Hematopoietic multipotent progenitor cell treated with erythropoietin and hydrocortisone succinate and interleukin-3 and kit ligand, for 6 days (in vitro differentiated cells): ENCODE measurements at places on chromosomes 12 and 14.

- peak; percentile 35 for DNase-seq
Measured at GRCh38 chr12:96223411-96224218, 29.4 kb downstream of the ELK3 start.

DNA sequence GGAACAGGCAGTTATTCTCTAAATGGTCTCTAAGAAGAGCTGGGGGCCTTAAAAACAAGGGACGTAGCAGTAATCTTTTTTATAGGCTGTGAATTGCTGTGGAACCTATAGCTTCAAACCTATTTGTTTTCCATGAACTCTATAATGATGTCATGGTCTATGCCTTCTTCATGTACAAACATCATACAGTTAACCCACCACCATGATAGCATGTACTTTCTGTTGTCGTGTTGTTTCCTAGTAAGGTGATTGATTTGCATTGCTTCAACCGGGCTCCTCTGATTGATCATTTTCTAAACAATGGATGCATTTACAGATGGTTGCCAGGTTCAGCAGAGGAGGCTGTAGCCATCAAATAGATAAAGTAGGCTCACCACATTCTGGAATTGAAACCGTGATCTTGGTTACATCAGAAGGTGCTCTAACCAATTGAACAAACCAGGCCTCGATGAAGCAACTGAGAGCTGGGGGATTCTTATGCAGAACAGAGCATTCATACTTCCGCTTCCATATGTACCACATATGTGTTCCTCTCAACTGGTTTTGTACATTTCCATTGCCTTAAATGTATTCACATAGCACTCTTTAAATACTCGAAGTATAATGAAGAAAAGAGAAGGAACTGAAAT is 25.6 kb upstream of the PCNX1 start:
- peak; percentile 37 for DNase-seq

- peak; percentile 67 for DNase-seq
Measured at GRCh38 chr14:98138666-98139065, 1133.3 kb downstream of the BCL11B start.

DNA sequence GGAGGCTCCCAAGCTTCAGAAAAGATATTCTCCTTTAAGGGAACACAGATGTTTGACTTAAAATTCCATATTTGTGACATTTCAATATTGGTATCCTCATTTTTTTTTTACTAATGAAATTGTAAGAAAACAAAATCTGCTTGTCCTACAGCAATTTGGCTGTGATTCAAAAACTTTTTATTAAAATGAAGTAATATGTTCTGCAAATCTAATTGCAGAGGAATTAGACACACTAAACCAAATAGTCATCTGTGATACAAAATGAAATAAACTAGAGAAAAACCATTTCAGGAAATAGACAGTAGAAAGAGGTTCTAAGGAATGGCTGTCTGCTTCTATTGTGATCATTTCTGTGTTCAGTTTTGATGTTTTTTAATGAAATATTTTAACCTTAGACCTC is 50.1 kb upstream of the HIF1A start:
- no peak for DNase-seq

GRCh38 chr12:68122236-68122920 is 37.2 kb downstream of the IFNG start:
- DNase-seq = no peak

GRCh38 chr12:32151552-32151951 is 44.9 kb downstream of the BICD1 start:
- DNase-seq = no peak

- no peak for DNase-seq
Measured at GRCh38 chr12:124157406-124157805, 137.5 kb upstream of the RFLNA start.

DNA sequence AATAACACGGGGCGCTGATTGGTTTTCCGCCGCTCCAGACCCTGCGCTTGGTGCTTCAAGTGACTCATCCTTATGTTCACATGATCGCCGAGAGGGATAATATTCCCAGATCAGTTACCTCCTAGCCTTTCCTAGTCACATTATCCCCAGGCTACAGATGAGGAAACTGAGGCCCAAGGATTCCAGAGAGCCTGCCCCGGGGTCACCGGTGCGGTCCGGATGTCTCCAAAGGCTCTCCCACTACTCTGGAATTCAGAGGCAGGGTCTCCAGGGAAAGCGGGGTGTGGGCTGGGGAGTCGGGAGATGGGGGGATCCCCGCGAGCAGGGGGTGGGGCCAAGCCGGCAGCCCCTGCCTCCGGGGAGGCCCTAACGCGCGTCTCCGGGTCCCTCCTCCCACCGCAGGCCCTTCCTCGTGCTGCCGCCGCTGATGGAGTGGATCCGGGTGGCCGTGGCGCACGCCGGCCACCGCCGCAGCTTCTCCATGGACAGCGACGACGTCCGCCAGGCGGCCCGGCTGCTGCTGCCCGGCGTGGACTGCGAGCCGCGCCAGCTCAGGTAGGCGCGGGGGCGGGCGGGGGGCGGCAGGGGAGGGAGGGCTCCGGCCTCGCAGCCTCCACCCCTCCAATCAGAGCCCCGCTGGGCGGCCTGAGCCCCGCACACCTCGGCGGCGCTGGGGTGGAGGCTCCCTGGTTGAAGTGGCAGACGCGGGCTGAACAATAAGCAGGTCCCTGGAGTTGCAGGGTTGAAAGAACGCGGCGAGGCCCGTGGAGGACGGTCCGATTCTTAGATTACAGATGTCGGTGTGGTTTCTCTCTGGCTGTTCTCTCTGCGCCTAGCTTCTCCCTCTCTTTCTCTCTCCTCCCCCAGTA is 104.6 kb upstream of the PWP1 start:
- no peak for DNase-seq

- DNase-seq = peak; percentile 39
Measured at GRCh38 chr12:121003650-121004049, 12.6 kb downstream of the C12orf43 start.

- no peak for DNase-seq
Measured at GRCh38 chr12:70711831-70712230, 74.6 kb upstream of the PTPRB start.

- no peak for DNase-seq
Measured at GRCh38 chr12:18171571-18171970, 81.6 kb upstream of the RERGL start.

- DNase-seq = no peak
Measured at GRCh38 chr12:57609781-57610553, 1.3 kb upstream of the ARHGEF25 start.
